Stimulated activated CD4-positive, alpha-beta T cell treated with anti-CD3 and anti-CD28 coated beads, Interleukin-2, amount 100 ng/mL, for 4 hours (primary cell): ENCODE measurements at places on chromosomes 2 and 18.

- no peak for DNase-seq
Observed at GRCh38 chr2:2642906-2643890, 312.1 kb upstream of the MYT1L start.

DNA sequence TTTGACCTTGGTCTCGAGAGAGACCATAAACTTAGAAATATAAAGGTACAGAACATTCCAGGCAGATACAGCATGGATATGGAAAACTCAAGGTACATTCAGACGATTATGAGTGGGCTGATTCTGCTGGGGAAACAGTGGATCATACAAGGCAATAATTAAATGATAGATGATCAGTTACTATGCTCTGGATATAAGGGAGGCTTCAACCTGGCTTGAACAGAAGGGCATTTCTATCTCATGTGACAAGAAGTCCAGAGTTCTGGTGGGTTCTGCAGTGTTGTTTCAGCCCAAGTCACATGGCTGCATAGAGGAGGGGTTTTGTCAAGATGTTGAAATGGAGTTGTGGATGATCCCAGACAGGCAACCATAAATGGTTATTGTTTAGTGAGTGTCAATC lies 23.5 kb downstream of the MYO5B start:
- DNase-seq, result no peak

DNA sequence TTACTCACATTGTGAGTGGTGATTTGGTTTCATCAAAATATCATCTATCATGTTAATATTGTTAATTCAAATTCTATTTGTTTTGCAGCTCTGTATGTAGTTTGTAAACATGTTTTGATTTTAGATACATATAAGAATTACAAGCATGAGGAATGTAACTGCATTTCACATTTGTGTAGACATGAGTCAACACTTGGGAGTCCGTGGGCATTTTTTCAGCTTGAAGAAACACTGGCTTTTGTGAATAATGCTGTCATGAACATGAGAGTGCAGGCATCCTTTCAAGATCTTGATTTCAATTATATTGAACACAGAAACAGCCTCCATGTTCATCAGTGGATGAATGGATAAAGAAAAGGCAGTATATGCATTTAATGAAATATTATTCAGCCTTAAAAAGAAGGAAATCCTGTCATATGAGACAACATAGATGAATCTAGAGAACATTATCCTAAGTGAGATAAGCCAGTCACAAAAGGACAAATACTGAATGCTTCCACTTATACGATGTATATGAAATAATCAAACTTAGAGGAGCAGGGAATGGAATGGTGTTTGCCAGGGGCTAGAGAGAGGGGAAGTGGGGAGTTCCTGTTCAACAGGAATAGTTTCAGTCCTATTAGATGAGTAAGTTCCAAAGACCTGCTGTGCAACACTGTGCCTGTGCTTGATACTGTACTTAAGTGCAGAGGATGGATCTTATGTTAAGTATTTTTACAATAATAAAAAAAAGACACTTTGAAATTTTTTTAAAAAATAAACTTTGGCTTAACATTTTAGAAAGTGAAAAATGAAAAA lies 194.9 kb downstream of the LRATD1 start:
- no peak for DNase-seq

DNA sequence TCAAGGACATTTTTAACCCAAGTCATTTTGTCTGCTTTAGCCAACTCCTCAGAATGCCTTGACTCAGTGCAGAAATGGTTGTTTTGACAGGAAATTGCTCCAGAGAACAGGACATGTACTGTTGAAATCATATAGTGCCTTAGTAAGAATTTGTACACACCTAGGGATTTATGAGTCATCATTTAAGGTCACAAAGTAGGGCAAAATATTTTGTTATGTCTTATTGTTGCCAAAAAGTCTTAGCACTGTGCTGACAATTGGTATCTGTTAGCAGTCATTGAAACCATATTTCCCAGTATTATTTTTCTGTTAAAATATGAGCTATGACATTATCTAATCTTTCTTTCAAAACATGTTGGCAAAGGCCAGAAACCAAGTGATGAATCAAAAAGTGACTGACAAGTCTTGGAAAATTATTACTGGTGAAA lies 104.5 kb downstream of the OSBPL6 start:
- DNase-seq, result no peak

DNA sequence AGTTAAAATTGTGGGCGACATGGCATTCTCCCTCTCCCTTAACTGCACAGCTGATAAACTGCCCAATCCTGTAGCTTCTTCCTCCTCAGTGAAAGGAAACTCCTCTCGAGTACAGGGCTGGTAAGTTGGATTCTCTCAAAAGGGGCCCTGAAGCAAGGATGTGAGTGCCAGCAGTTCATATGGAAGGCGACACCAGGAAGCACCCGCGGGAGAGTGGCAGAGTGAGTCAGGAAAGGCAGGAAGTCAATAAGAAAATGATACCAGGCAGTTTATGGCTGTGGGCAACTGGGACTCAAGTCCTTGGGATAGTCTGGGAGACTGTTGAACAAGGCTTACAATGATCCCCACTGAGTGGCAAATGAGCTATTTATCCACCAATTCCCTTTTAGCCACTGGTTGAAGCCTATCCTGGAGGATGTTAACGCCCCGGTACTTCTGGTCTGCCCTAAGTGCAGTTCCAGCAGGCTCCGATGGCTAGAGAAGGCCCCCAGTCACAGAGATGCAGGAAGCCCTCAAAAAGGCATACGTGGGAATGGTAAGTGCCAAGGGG lies 34.8 kb downstream of the ABHD3 start:
- DNase-seq, result no peak

DNA sequence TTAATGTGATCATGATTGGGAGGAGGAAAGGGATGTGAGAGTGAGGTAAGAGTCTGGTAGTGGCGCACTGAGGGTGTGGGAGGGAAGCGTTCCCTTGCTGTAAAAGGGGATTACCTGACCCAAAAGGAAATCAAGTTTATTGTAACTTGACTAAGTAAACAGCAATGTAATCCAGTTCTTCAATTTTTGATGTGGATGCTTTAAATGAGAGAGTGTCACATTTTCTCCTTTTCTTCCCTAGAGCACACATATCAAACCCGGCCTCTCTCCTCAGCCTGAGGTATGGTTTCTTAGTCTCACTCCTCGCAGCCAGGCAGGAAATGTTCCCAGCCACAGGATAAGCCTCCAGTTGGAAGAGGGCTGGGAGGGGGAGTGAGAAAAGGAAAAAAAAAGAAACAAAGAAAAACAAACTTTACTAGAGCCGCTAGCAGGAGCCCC lies 688 bp upstream of the ARHGAP28 start:
- no peak for DNase-seq

- DNase-seq, result no peak
Observed at GRCh38 chr2:239029958-239030357, 182.1 kb downstream of the TWIST2 start.
